Ureter (tissue), 1 donor: ENCODE measurements at places on chromosomes 6 and 20.
A peak's percentile ranks its signal among the peaks of the same experiment; 100 is the strongest.

- DNase-seq: no peak
Observed at GRCh38 chr6:99026135-99026534, 78.4 kb upstream of the FBXL4 start.

GRCh38 chr6:11129908-11130565 is 18.5 kb upstream of the ERVFRD-1 start:
- no peak for DNase-seq

GRCh38 chr6:89134723-89135122 is 11.1 kb upstream of the PM20D2 start:
- no peak for DNase-seq

- DNase-seq: no peak
Observed at GRCh38 chr20:44159711-44160110, 27.3 kb downstream of the JPH2 start.

DNA sequence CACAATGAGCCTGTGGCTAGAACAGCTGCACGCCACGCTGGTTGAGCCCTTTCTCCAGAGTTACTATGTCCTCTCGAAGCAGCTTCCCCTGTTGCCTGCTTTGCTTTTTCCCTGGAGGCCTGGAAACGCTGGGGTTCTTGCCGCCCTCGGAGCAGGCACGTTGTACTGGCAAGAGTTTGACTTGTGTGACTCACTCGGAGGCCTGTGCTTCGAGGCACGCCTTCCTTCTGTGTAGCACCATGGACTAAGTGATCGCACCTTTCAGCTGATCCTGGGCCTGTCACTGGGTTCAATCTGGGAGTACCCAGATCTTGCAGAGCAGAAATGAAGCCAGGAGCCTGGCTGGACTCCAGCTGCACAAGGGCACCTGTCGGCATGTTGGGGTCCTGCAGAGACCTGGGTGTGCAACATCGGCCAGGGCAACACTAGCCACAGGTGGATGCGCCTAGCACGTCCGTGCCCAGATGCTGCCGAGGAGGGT is 5.2 kb downstream of the INSM1 start:
- no peak for DNase-seq

DNA sequence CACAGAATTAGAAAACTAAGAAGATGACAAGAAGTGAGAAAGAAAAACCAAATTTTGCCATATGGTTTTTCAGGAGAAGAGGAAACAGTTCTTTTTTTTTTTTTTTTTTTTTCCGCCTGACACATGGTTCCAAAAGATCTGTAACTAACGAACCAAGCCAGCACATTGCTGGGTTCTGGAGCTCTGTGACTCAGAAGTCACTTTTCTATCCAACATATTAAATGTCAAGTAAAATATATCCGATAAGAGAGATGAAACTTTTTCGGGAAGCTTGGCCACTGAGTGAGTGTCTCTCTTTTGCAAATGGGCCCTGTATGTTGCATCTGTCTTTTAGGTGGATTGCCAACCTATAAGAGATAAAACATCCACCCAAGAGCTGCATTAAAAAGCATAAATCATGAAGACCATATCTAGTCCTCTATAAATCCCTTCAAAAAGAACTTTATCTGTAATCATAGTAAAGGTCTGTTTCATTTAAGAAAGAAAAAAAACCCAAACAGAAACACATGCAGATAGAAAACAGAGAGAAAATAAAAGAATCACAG is 4.6 kb downstream of the METTL24 start:
- no peak for DNase-seq

DNA sequence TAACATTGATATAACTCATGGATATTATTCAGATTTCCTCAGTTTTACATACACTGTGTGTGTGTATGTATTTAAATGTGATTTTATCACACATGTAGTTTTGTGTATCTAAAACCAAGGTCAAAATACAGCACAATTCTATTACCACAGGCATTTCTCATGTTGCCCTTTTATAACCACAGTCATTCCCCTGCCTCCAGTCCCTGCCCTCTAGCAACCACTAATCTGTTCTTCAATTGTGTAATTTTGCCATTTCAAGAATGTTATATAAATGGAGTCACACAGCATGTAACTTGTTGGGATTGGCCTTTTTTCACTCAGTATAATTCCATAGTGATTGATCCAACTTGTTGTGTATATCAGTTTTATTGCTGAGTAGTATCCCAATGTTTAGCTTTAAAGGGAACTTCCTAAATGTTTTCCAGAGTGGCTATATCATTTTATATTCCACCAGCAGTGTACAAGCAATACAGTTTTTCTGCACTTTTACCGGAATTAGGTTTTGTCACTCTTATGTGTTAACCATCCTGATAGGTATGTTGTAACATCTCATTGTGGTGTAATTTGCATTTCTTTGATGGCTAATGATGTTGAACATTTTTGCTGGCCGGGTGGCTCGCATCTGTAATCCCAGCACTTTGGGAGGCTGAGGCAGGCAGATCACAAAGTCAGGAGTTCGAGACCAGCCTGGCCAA is 338.2 kb downstream of the SOX4 start:
- DNase-seq: no peak

DNA sequence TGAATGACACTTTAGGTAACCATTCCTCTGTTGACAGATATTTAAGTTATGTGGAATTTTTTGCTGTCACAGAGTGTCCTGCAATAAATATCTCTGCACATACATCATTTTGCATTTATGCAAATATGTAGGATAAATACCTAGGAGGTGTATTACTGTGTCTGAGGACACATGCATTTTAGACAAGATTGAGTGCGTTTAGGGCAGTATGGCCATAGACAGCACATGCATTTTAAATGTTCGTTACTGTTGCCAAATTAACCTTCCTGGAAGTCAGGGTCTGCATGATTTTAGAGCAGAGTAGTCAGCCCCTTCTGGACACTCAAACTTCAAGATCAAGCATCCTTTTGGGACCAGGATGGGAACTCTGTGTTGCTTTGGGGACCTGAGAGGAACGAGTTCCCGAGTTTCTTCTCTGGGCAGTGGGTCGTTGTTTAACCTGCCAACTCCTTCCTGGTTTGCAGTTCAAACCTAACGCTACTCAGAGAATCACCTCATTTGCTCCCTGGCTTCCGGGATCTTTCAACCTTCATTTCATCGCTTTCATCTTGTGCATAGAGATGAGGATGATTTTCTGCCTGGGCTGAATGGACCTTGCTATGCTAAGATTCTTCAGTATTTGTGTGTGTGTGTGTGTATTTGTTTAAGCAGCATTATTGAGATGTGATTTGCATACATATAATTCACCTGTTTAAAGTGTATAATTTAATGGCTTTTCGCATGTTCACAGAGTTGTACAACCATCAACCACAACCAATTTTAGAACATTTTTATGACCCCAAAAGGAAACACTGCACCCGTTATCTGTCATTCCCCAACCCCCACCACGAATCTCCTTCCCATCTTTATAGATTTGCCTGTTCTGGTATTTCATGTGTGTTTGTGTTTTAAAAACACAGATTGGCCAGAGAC is 9.8 kb downstream of the BCAS4 start:
- DNase-seq: no peak

- DNase-seq: peak; percentile 97
Observed at GRCh38 chr20:62794007-62794724, 2.1 kb upstream of the MRGBP start.

DNA sequence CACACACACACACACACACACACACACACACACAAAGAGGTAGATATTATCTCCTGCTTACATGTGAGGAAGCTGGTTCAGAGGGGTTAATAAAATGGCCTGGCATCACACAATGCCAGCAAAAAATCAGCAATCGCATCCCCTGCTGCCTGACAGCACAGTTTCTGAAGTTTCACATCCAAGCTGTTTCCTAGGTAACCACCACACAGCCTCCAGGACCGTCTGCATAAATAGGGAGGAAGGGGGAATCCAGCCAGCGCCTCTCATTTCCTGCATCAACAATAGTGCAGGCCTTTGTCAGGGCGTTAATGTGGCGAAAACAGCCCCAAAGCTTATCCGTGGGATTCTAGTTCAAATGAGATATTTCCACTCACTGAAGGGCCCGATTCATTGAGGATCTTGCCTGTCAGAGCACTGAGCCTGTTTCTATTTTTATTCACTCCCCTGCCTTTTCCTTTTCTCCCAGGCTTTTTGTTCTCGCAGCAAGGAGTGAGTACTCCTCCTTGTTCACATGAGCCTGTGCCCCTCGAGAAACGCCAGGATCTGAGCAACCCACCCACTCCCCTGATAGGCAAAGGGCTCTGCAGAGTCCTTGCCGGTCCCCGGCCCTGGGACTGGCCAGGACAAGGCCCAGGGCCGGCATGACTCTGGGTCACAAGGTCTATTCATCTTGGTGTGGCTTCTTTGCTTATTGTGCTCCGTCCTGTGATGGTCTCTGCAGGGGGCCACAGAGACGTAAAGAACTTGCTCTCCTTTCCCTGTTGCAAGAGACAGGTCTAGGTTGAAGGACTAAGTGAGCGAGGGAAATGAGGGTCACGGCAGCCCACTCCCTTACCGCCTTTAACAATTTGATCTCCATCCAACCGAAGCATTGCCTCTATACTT is 32.7 kb downstream of the TUBB2B start:
- no peak for DNase-seq

DNA sequence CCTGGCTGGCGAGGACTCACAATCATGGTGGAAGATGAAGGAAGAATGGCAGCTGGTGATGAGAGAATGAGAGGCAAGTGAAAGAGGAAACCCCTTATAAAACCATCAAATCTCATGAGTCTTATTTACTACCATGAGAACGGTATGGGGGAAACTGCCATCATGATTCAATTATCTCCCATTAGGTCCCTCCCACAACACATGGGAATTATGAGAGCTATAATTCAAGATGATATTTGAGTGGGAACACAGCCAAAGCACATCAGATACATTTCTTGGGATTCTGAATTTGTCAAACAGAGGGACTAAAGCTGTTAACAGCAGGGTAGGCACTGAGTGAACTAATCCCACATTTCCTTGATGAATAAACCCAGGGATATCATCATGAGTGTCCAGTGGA is 116.2 kb upstream of the PLCB4 start:
- no peak for DNase-seq

GRCh38 chr6:12578097-12578496 is 138.5 kb upstream of the PHACTR1 start:
- no peak for DNase-seq

- DNase-seq: no peak
Observed at GRCh38 chr6:51129043-51129442, 310.4 kb downstream of the TFAP2B start.

DNA sequence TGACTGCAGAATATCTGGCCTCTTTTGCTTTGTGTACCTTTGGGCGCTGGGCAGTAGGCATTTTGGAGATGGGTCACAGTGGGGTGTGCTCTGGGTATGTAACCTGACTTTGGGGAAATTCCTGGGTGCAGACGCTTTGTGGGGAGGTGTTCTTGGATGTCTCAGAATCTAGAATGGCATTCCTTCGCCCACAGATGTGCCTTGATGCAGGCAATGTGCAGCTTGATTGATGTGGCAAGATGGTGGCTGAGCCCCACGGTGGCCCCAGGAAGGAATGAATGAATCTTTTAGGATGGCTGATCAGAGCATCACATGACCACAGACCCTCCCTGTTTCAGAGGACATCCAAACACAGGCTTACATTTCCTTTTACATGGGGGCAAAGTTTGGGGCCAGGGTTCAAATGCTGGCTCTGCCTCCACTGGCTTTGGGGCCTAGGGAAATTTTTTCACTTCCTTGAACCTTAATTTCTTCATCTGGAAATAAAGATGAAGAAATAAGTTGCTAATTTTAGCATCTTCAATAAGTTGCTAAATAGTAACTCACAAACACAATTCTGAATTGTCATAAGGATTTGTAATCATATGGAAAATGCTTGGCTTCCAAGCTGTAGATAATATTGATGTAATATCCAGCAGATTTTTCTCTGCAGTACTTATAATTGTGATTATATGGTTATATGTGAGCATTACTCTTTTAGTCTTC is 5.6 kb downstream of the PPP1R16B start:
- DNase-seq: no peak

DNA sequence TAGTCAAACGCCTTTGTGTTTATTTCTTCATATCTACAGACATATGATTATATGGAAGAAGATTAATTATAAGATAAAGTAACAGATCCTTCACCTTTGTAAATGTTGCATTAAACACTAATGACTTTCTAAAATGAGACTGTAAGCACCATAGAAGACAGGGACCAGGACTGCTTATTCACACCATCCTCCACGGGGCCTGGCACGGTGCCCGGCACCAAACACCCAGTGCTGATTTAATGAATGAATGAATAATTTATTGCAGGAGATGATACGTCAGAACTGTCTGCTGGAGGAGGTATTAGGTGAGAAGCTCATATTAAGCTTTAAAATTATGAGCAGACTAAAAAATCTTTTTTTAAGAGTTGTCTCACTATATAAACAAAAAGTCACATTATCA is 88.3 kb downstream of the SLX4IP start:
- no peak for DNase-seq
